ENCODE measurements at places on chromosomes 16 and 17.

- no peak for DNase-seq
Observed at GRCh38 chr17:67588326-67588725, 129.4 kb upstream of the NOL11 start.

DNA sequence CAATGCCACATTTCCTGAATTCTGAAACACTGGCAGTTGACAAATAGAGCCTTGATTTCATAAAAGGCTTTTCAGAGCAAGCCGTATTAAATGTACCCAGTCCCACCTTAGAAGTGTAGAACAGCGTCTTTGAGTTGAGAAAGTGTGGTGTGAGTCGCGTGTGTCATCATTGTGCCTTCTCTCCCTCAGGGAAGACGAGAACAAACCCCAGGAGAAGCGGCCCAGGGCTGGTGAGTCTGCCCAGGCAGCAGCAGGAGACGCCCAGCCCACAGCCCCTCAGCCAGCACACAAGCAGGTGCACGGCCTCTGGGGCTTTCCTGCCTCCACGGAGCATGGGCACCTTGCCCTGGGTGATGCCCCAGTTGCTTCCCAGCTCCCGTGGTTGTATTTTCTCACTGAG, 34.0 kb downstream of the CIBAR2 start:
- no peak for DNase-seq

GRCh38 chr16:67448580-67448979, 17.7 kb downstream of the HSD11B2 start:
- no peak for DNase-seq

- no peak for DNase-seq
Observed at GRCh38 chr16:81838794-81839193, 59.7 kb downstream of the PLCG2 start.

GRCh38 chr17:3511852-3512504, 36.2 kb downstream of the ASPA start:
- DNase-seq = no peak

DNA sequence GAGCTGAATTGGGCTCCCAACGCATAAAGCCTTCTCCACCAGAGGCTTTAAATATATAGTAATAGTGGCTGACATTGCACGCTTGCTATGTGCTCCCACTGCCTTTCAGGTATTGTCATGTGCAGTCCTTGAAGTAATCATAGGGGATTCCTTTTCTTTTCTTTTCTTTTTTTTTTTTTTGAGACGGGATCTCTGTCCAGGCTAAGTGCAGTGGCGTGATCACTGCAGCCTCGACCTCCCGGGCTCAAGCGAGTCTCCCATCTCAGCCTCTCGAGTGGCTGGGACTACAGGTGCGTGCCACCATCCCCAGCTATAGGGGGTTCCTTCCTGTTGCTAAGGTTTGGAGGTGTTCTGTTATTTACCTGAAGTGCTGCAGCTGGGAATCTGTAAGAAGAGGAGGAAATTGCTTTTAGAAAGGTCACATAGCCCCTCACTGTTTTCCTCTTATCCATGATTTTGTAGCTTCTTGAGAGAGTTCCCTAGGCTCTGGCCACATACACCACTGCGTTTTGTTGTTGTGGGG, 845 bp downstream of the RPL27 start:
- DNase-seq = no peak

GRCh38 chr17:49567871-49568694, 7.6 kb upstream of the NXPH3 start:
- DNase-seq = peak; percentile 53

GRCh38 chr16:28064706-28065249, 1.3 kb upstream of the GSG1L start:
- DNase-seq = no peak

- DNase-seq = no peak
Observed at GRCh38 chr16:17463335-17463734, 7.4 kb downstream of the XYLT1 start.

GRCh38 chr17:7880076-7880868, 8.3 kb upstream of the CHD3 start:
- DNase-seq = peak; percentile 11

- no peak for DNase-seq
Observed at GRCh38 chr17:30920282-30920681, 1.5 kb upstream of the ADAP2 start.

GRCh38 chr17:2386400-2387085, 14.3 kb downstream of the MNT start:
- DNase-seq = no peak

- DNase-seq = peak; percentile 31
Observed at GRCh38 chr16:51440131-51440889, 289.2 kb upstream of the SALL1 start.

DNA sequence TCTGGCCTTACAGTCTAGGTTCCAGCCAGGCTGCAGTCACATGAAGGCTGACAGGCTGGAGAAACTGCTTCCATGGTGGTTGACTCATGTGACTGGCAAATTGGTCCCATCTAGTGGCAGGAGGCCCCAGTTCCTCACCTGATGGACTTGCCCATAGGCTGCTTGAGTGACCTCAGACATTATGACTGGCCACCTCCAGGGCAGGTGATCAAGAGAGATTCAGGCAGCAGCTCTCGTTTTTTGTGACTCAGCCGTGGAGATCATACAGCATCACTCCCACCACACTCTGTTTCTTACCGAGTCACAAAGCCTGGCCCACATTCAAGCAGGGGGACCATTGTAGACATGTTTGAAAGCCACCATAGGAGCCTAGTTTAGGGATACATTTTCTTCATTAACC, 34.5 kb downstream of the SIAH1 start:
- no peak for DNase-seq

DNA sequence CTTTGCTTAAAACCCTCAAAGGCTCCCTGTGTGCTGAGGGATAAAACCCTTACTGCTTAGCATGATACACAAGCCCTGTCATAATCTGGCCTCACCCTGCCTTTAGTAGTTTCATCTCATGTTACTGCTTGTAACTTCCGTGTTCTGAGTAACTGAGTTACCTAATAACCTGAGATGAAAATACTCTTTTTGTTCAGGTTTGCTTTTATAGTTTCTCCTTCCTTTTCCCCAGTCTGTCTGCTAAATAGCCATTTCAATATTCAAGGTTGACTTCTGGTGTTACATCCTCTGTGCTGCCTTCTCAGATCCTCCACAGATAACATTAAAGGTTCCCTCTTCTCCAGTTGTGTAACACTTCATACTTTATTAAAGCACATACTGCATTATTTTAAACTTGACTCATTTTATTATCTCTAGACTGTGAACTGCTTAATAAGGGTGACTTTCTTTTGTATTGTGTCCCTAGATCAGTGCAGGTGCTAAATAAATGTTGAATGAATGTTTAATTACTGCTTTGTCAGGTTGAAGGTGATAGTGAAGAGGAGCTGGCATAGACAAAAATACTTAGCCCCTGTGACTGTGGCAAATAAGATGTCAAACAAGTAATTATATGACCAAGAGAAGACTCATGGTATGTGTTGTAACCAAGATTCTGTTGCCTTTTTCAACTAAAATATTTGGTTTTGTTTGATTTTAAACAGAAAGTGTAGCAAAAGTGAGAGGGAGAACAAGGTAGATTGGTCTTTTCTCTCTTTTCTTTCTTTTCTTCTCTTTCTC, 47.8 kb downstream of the NFAT5 start:
- no peak for DNase-seq

DNA sequence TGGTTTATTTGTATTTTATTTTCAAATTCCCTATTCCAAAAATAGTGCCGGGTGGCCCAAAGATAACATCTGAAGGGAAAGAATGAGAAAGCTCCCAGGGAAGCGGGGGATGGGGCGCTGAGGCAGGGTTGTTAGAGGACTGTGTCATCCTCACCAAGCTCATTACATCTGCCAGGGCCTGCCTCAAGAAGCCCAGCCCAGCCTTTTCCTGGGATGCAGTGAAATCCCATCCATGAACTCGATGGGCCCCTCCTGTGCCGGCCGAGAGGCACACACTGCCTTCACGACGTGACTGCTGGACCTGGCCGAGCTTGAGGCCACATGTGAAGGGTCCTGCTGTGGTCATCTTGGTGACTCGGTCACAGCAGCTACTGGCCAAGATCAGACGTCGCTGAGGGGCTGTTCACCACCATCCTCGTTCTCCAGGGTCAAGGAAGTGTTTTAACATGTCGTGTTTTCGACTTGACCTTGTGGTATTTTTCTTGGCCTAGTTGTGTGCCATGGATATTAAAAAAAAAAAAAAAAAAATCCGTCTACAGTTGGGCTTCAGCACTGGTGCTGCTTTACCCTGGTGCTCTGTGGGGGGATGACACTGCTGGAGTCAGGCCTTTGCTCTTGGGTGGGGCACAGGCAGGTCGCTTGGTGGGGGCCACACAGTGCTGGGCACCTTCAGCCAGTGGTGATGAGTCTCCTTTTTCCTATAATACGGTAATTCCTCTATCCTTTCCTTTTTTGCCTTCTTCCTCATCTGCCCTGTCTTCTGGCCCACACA, 4.9 kb downstream of the TIMM22 start:
- DNase-seq = no peak

- DNase-seq = peak; percentile 87
Observed at GRCh38 chr17:80109713-80110446, 8.5 kb downstream of the GAA start.

GRCh38 chr17:9291912-9292560, 270.7 kb downstream of the NTN1 start:
- DNase-seq = peak; percentile 2

DNA sequence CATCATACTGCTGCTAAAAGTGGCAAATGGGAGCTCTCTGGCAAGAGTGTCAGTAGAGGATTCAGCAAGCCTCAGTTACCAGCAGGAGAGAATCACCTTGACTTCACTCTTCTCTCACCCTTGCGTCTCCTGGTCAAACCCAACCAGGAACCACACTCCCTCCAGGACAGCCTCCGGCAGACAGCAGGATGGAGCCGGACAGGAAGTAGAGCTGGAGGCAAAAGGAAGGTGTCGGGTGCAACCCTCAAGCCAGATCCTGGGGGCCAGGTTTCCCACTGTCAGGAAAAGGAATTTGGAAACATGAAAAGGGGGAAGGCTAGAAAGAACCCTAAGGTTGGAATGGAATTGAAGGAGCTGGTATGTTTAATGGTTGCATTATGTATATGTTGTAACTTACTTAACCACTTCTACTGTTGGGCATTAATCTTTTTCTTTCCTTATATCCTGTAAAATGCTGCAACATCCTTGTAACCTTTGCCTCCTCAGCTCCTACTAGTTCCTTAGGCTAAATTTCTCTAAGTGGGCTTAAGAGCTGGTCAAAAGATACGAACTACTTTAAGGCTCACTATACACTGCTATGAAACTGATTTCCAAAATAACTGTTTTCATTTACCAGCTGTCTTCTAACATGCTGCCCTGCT, 40.3 kb downstream of the CYTH1 start:
- DNase-seq = no peak

- DNase-seq = no peak
Observed at GRCh38 chr16:60651346-60651745, 1384.9 kb downstream of the CDH8 start.

GRCh38 chr16:85832570-85833218, 33.2 kb downstream of the COX4I1 start:
- no peak for DNase-seq

GRCh38 chr17:78621720-78622490, 44.7 kb upstream of the DNAH17 start:
- no peak for DNase-seq

GRCh38 chr17:29051731-29052130, 8.8 kb downstream of the PIPOX start:
- DNase-seq = no peak

DNA sequence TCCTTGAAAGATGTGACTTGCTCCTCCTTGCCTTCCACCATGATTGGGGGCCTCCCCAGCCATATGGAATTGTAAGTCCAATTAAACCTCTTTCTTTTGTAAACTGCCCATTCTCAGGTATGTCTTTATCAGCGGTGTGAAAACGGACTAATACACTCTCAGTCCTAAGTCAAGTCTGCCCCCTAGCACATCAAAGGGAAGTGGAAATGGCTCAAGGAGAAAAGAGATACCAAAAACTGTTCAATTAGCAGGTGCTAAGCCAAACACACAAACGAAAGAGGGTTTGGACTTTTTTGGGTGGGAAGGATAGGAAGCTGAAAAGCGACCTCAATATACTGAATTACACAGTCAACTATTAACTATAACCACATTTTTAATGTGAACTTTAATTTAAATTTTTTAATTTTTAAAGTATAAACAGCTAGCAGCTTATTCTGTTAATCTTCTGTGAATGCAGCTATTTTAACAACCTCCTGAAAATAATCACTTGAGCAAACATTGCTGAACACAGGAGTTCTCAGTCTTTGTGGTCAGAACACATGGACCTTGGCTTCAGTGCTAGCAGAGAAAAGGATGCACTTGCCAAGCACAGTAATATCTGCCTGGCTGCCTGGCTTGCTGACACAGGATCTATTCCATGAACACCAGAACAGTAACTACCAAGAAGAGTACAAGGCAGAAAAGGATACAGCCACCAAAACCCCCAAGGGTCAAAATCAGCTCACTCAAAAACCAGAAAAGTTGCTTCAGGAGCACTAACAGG, 10.9 kb downstream of the ZNF18 start:
- DNase-seq = no peak

- DNase-seq = no peak
Observed at GRCh38 chr17:9364837-9365430, 210.7 kb downstream of the STX8 start.

DNA sequence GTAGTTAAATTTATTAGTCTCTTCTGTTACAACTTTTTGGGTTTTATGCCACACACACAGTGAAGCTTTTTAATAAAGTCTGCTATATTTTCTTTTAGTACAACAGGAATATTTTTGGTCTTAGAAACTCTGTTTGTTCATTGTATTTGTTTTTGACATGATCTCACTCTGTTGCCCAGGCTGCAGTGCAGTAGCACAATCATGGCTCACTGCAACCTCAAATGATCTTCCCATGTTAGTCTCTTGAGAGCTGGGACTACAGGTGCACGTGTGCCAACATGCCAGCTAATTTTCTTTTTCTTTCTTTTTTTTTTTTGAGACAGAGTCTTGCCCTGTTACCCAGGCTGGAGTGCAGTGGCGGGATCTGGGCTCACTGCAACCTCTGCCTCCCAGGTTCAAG, 27.1 kb downstream of the PPM1D start:
- no peak for DNase-seq

DNA sequence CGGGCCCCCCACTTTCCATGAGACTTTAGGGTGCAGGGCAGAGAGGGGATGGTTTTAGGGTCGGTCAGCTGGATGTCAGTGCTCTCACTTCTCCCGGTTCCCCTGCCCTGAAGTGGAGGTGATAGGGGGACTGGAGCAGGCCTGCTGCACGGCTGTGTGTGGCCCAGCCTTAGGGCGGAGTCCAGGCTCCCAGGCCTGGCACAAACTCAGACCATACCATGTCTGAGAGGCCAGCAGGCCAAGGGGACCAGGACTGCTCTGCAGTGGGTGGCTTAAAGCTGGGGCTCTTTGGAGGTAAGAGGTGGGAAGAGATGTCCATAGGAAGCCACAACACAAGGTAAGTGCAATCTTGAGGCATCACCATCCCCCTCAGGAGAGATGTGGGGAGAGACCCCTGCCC, 8.3 kb downstream of the TFAP4 start:
- no peak for DNase-seq

Measured in NCI-H1694 treated with DMSO at 0.1 percent for 48 hours (cell line).